ENCODE measurements at places on chromosomes 1 and 21.

DNA sequence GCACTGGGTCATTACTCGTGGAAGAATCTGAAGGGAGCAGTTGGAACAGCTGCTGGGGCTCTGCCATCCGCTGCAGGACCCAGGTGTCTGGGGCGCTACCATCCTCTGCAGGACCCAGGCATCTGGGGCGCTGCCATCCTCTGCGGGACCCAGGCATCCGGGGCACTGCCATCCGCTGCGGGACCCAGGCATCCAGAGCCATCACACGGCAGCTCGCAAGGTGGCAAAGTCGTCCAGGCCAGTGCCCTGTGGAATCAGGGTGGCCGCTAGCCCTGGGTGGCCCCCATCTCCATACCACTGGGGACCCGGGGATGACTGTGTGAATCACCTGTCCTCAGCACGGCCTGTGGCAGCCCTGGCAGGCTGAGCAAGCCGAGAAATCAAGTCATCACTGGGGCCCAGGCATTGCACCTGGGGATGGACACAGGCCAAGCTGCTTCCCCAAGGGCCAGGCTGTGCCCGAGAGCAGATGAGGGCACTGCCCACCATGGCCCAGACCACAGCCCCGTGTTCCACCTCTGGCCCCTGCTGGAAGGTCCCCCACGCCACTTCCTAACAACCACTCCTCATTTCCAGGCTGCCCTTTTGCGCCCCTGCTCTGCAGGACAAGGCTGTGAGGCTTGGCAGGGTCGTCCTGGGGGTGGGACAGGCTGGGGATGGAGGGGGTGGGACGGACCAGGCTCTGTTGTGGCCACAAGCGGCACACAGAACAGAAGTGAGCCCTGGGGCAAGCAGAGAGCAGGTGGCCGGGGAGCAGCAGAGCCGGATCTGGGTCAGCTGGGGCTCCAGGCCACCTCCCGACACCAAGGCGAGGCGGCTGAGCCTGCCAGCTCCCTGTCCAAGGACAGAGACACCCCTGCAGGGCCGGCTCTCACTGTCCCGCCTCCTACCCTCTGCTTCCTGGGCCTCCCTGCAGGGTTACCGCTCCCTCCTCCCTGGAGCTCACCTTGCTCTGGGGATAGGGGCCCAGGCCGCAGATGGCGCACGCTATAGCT, 12.7 kb downstream of the GABRD start:
- no peak for DNase-seq

DNA sequence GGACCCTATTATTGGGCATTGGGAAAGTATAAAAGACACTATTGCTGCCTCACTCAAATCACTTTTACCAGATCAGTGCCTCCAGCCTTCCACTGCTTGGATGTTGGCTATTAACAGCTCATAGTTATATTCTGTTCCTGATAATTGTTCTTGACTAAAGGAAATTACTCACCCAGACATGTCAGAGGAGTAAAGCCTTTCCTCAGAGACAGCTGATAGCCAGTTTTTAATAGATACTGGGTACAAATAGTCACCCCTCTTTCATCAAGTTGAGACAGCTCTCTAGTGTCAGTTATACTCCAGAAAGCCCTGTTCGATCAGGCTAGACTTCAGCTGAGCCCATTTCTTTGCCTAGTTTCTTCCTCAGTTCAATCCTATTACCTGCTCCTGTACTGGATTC, 876.1 kb upstream of the B3GALT2 start:
- no peak for DNase-seq

- DNase-seq = no peak
Measured at GRCh38 chr1:175470078-175470477, 273.3 kb downstream of the TNR start.

DNA sequence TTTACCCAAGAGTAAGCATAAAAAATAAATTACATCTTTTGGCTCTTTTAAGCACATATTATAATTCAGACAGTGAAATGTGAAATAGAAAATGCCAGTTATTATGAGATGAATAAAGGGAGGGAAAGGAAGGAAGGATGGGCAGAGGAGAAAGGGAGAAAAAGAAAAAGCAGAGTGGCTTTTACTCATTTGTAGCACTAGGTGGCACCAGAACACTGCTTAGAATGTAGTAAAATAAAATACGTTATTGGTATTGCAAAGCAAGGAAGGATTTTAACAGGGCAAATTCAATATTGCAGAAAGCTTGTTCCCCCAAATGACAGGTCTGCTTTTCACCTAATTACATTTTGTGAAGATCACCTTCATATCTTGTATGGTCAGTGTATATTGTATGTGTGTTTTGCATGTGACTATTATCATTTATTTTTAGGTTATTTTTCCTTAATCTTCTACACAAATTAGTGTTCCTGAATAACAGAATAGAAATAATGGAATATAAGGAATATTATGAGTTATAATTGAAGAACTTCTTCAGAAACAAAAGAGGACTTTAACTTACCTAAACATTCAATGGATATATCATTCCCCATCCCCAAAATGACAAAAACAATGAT, 9.1 kb upstream of the PCNX2 start:
- DNase-seq = no peak

GRCh38 chr21:28884481-28884880, 108.2 kb downstream of the LTN1 start:
- DNase-seq = no peak

GRCh38 chr1:2382621-2383361, 8.6 kb downstream of the MORN1 start:
- no peak for DNase-seq

DNA sequence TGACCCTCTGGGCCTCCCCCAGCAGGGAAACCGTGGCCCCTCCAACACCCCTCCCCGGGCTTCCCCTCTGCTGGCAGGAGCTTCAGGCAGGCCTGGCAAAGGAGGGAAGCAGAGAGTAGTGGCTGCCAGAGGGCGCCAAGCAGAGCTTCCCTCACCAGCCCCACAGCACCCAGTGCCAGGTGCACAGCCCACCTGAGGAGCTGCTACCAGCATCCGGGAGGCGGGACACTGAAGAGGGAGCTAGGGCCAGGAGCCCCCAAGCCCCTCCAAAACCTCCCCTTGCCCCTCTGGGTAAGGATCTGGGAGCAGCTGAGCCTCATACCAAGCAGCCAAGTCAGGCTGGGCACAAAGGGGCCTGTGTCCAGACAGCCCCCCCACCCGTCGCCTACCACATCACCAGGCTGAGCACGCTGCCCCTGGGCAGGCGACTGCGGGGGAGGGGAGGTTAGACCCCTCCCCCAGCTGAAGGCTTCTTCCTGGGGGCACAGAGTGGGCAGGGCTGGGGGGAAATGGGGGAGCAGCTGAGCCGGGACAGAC, 19.6 kb downstream of the CCDC24 start:
- no peak for DNase-seq

- no peak for DNase-seq
Measured at GRCh38 chr1:34354367-34354766, 177.7 kb downstream of the C1orf94 start.

DNA sequence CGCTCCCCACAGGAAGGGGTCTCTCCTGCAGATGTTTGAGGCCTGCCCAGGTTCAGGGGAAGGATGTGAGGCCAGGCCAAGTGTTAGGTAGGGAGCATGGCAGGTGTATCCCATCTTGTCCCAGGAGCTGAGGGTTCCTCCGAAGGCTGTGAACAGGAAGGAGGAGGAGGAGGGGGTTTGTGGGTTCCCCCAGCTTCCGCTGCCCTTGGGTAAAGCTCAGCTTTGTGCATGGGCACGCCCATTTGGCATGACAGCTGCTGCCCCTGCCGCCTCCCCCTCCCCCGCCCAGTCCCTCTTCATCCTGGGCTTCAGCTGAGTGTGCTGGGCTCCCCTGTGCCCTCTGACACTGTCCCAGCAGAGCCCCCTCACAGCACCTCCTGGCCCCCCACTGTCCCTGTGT, 25.5 kb downstream of the TNFRSF8 start:
- DNase-seq = no peak

DNA sequence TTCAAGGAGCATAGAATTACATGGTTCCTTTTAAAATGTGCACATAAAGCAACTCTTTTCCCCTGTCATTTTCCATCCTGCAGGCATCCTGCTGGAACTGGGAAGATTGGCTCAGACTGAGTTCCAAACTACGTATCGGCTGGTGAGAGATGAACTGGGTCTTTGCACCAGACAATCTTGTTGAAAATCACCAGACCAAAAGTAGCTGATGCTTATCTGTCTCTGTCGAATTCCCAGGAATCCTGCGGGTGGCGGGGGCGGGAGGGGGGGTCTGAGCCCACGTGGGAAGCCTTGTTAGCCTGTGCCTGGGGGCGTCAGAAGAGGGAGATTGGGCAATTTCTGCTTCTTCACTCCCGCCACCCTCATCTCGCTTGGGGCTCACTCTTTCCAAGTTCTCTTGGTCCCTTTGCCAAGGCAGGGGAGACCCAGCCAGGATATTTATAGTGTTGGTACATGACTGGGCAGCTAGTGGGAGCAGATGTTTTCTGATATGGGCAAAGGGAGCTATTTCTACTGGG, 90.1 kb upstream of the SLC25A33 start:
- DNase-seq = no peak

DNA sequence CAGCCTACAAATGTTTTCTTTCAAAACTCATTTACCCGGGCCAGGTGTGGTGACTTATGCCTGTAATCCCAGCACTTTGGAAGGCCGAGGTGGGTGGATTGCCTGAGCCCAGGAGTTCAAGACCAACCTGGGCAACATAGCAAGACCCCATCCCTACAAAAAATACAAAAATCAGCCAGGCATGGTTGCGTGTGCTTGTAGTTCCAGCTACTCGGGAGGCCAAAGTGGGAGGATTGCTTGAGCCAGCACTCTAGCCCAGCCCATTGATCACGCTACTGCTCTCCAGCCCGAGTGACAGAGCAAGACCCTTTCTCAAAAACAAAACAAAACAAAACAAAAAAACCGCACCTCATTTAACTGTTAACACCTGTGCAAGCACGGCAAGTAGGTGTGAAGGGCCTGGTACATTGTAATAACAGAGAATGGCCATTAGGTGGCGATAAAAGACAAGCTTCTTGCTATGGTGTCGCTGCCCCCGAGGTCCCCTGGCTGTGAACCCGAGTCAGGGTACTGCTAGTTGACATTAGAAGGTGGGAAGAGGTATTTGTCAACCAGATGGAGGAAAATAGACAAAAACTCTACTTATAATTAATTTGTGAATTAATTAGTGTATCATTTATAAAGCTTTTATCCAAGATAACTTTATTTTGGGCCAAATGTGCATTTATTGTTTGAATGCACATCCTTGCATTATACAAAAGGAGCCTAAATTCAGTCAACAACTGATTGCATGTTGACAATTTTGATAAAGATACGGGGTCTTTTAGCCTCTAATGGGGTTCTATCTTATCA, 66.5 kb downstream of the SH3BGR start:
- DNase-seq = peak; percentile 20

DNA sequence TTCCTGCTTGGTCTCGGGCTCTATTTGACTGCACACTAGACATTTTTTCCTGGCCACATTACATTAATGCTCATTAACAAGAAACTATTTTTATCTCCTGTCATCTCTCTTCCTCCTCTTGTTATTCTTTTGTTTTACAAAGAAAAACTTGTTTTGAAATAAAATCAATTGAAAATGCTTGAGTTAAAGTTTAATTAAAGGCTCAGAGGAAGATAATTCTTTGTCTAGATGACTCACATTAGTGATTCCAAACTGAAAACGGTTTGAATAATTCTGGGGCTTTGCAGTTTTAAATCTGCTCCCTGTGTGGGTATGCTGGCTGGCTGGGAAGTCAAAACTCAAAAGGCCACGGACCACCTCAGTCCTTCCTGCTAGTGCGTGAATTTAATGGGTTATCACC, 29.6 kb downstream of the RGS5 start:
- DNase-seq = no peak

DNA sequence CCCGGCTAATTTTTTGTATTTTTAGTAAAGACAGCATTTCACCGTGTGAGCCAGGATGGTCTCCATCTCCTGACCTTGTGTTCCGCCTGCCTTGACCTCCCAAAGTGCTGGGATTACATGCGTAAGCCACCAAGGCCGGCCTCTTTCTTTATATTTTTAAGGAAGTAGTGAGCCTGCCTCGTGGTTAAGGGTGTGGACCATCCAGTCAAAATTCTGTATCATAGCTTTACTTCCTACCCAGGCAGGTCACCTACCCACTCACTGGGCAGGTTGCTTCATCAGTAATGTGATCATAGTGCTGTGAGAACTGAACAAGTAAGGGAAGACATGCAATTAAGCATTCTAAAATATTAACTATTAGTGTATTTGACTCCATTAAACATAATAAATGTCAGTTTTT, 8.1 kb upstream of the ACOT7 start:
- no peak for DNase-seq

GRCh38 chr21:42466700-42467099, 29.3 kb downstream of the RSPH1 start:
- no peak for DNase-seq

DNA sequence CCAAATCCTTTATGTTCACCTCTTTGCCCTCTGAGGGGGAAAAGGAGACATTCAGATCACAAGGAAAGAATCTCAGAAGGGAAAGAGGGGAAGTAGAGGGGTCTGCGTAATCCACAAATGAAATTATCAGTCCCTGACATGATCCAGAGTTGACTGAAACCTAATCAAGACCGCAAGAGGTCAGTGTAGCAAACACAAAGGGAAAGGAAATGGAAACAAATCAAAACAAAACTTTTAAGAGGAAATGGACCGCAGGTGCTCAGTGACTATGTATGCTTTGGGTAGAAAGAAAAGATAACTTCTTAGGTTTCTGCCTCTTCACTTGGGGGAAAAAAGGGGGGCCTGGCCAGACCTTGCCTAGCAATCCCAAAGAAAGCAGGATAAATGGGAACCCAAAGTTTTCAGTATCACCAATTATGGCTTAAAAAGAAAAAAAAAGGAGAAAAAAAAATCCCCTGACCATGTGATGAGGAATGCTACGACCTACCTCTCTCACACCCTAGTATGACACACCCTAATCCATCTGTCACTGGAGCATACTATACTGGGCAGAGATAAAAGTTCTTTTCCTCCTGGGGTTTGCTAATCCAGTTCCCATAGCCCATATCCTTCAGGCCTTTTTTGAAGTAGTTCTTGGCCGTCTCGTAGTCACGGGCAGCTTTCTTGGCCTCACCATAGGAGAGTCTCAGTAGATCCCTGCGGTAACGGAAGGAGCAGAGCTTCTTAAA, 16.9 kb downstream of the CHRNB2 start:
- DNase-seq = no peak

Data from activated CD4-positive, CD25-positive, alpha-beta regulatory T cell treated with anti-CD3 and anti-CD28 coated beads, Interleukin-2, amount 50 U/mL, for 16 hours (primary cell).